ENCODE measurements at places on chromosomes 5 and 9.
A peak's percentile ranks its signal among the peaks of the same experiment; 100 is the strongest.

DNA sequence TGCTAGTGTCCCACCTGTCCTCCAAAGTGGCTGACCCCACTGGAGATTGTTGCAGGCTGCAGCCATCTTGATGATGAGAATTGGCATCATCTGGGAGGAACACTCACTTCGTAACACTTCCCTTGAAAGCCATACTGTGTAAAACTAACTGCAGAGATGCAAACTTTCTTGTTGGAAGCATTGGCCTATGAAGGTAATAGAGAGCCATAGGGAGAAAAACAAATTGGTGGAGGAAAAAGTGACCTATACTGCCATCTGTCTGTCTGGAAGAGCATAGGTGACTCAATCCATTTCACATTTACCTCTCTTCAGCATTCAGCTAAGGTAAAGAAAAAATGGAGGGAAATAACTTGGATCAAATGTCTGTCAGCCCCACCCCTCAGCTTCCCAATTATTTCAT is 473.4 kb downstream of the NTRK2 start:
- no peak for DNase-seq

GRCh38 chr9:109017061-109017460 is 3.8 kb upstream of the CTNNAL1 start:
- no peak for DNase-seq

- DNase-seq, result no peak
Measured at GRCh38 chr5:57817001-57817453, 334.4 kb upstream of the ACTBL2 start.

DNA sequence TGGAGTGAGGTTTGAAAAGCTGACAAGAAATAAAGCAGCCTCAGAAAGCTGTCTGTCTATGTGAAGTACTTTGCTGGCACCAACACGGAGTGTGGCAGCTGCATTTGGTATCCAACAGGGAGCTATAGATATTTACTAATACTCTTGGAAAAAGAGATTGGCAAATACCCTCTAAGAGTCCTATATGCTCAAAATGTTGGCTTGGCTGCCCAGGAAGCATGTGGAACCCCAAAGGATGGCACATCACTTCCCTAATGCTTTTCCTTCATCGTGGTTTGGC is 398.3 kb downstream of the TLE4 start:
- DNase-seq, result no peak

GRCh38 chr9:98727428-98727827 is 18.7 kb upstream of the GABBR2 start:
- no peak for DNase-seq

DNA sequence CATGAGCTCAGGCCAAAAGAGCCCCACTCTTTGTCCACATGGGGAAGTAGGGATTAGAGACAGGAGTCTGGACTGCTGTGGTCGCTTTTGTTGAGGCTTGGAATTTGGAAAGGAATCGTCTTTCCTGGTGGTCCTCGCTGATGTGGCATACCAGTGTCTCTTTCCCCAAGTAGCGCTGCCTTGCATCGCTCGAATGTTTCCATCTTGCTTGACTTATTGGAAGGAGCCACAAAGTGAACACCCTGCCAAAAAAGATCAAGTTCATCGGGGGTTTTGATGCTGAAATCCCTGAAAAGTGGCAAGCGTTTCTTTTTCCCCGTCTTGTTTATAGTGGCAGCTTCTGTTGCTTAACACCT is 161.3 kb downstream of the MACROH2A1 start:
- no peak for DNase-seq

DNA sequence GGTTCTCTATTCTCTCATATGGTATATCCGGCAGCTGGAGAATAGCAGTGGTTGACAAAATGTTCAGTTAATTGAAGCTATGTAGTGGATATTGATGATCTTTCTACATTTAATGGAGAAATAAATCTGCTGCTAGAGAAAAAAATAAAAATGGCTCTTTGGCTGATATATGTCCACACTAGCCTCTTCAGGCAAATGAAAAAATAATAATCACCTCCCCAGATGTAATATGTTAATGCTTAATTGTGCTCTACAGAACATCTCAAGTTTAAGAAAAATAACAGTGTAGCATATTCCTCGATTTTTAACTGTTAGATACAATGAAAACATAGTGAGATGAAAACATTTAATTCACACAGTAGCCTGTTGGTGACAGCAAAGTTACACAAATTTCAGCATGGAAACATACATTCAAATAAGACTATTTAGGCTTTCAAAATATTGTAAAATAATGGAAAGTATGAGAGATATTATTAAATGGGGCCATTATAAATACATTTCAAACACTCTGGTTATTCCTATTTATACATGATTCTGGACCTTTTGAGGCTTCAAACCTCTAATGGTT is 543.0 kb downstream of the MAT2B start:
- DNase-seq, result no peak

- DNase-seq, result no peak
Measured at GRCh38 chr9:87954230-87954629, 20.1 kb downstream of the CDK20 start.

DNA sequence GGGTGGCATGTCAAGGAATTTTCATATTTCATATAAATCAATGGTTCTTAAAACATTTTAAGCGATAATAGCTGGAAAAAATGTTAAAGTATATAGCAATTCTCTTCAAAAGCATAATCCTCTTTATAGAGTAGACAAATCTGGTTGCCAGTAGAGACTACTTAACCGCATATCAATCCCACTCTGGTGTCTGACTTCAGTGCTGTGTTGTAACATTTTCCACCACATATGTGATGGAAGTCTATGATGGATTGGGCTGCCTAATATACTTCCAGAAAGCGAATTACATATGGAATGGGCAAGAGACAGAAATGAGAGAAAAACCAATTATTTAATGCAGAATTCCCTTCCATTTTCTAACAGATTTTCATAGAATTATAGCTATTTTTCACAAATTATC is 54.3 kb downstream of the FBN2 start:
- DNase-seq, result no peak

DNA sequence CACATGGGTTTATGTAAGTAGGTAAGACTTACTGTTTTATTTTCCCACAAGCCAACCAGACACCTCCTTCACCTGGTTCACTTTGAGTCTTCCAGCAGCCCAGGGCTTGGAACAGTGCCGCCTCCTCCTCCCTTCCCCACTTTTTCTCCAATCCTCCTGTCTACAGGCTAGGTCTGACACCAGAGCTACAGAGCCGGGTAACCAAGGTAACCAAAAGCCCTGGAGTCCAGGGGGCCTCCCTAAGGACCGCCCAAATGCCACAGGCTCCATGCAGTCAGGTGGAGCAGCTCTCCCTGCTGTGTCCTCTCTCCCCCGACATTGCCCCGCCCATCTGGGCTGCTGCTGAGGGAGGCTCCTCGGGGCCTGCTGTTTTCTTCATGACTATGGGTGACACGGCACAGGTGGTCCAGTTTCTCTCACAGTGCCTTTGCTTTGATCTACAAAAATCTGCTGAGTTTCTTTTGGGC is 138.0 kb upstream of the EFNA5 start:
- no peak for DNase-seq

DNA sequence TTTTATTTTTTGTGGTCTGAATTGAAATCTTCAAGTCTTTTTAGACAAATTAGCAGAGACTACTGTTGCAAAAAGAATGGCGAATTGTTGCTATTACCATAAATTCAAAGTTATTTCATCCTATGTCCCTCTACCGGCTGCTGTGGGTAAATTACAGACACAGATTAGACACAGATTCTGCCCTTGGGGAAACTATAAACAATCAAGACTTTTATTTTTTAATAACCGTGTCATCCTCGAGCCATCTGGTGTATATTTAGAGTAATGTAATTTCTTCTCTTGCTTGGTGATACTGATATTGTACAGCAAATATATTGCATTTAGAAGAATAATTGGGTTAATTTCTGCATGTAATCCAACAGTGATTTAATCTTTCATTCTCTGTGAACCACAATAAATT is 228.0 kb upstream of the ADAMTSL1 start:
- DNase-seq, result no peak

DNA sequence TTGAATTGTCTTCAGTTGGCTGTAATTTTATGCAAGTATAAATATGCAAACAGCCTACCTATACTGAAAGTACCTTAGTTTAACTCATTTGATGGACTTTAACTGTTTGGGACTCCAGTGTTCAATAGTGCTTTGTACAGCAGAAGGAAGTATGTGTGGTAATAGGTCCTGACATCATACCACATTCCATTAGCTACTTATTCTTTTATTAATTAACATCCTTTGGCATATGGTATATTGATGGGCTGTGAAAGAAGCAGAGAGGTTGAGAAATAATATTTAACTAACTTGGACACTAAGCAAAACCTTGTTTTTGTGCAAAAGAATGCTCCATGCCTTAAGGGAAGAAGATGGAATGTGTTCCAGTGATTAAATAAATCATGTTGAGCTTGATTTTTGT is 97.6 kb upstream of the SEMA6A start:
- no peak for DNase-seq

GRCh38 chr9:4167728-4168127 is 132.1 kb downstream of the GLIS3 start:
- no peak for DNase-seq

- DNase-seq, result no peak
Measured at GRCh38 chr5:108521841-108522506, 140.1 kb upstream of the FBXL17 start.

GRCh38 chr5:44506561-44506960 is 117.3 kb upstream of the FGF10 start:
- DNase-seq, result no peak

- DNase-seq, result no peak
Measured at GRCh38 chr5:134240421-134240962, 14.6 kb upstream of the PPP2CA start.

DNA sequence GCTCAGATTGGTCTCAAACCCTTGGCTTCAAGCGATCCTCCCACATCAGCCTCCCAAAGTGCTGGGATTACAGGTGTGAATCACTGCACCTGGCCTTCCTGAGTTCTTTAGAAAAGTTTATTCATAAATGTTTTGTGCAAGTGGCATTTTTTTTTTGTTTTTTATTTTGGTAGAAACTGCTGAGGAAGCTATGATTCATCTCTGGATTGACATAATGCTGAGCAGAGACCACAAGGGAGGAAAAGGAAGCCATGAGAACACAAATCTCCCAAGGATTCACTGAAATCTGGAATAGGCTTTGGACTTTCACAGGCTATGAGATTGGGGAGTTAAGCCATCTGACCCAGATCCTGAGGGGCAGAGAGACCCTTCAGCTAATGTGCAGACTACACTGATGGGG is 3.4 kb upstream of the SLC46A2 start:
- no peak for DNase-seq

GRCh38 chr9:129624168-129624759 is 1.7 kb upstream of the NTMT1 start:
- peak; percentile 51 for DNase-seq

DNA sequence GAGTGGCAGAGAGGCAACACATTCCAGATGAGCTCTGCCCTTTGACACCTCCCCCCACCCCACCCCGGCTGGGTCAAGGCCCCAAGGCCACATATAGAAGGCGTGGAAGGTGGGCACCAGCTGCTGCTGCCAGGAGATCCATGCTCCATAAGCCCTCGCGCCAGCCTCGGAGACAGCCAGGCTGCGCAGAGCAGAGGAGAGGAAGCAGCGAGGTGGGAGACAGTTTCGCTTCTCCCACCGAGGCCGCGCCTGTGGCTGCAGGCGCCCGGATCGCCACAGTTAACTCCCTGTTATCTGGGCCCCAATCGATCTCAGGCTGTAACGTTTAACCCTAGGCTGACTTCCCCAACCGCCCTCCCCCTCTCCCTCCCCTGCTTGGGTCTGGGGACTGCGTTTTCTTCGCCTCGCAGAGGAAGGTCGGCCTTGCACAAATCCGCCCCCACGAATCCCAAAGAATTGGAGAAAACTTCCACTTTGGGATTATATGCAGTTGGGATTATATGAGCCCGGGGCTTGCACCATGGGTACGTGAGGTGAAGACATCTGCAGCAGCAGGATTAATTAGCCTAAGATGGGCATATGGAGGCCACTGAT is 1.1 kb upstream of the CXXC5 start:
- no peak for DNase-seq

DNA sequence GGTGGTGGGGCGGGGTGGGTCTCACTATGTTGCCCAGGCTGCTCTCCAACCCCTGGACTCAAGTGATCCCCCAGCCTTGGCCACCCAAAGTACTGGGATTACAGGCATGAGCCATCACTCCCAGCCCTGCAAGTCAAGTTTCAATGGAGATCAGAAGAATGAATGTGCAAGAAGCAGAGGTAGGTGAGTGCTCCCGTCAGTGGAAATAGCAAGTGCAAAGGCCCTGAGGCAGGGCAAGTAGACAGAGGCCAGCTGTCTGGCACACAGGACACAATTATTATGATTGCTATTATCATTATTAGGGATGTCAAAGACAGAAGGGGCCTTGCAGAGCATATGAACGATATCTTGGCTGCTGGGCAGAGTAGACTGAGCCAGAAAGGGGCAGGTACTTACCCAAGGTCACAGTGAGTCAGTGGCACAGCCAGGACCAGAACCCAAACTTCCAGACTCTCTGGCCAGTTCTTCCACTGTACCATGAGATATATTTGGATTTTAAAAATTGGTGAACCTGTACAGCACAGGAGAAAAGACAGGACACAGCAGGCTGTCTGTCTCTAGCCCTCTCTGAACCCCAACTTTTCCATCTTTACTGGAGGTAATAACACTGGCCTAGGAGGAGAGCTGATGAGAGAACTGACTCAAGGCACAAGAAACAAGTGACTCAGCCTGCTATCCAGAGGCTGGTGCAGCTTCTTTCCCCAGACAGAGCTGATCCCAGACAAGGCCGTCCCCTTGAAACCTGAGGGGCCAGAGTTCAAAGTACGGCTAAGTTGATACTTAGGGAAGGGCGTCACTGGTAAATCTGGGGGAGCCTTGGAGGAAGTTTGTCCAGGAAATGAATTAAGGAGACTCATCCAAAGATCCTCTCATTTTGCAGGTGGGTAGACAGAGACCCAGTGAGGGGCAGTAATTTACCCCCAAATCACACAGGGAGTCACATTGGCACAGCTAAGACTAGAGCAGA is 1.4 kb downstream of the HDHD3 start:
- DNase-seq, result no peak

DNA sequence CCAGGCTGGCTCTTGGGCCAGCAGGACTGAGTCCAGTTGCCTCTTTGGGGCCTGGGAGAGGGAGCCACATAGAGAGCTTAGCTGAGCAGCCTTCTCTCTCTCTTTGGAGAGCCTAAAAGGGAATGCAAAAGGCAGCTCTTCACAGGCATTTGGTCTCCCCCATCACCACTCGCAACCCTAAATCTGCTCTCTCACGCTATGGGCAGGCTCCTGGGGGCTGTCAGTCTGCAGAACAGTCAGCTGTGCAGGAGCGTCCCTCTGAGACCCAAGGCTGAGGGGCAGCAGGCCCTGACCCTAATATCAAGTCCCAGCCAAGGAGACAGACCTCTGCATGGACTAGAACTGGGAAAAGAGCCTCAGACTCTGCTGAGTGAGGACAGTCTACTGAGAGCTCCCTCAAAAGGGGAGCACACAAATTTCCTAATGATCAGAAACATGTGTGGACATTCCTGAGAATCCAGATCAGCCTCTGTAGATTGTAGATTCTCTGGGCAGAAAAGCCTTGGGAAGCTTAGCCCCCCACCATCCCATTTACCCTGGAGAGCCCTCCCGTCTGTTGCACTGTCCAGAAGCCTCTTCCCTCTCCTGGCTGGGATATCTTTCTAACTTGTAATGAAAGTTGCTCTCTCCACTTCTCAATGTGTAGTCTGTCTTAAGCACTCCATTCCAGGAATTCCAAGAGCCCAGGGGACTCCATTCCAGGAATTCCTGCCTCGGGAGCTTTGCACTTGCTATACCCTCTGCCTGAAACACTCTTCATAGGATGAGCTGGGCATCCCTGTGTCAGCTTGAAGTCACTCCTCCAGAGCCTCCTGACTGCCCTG is 79.4 kb downstream of the FAM114A2 start:
- DNase-seq, result no peak

- no peak for DNase-seq
Measured at GRCh38 chr5:78797936-78798672, 149.5 kb upstream of the LHFPL2 start.

GRCh38 chr5:36768450-36768849 is 108.1 kb upstream of the NIPBL start:
- no peak for DNase-seq
